D341Med (cell line): ENCODE measurements at places on chromosomes 1 and 21.

DNA sequence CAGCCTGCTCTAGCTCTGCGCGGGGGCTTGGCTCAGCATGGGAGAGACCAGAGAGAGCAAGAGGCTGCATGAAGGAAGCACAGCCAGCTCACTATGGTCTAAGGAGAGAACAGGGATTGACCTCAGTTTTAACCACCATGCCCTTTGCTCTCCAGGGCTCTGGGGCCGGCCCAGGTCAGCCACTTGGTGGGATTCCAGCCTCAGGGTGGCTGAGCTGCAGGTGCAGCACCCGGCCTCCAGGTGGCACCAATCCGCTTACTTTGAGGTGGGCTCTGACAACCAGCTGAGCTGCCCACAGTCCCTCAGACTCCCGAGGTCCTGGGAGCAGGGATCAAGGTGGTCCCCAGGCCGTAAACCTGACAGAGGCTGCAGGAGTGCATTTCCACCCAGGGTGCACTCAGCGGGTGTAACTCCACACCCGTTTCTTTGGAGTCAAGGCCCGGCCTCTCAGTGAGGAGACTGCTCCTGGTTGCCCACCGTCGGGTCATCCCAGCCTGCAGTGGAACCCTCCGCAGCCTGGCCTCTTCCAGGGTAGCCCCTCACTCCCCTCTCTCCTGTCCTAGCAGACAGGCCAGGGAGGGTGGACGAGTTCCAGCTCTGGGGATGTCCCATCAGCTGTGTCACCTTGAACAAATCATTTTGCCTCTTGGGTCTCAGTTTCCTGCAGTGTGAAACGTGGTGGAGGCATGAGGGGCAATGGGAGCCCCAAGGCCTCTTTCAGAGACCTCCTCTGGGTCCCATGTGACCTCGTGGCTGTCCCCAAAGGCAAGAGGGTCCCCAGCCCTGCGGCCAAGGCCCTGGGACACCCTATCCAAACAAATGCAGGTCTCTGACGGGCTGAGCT lies 607 bp upstream of the LGR6 start:
- peak; percentile 88 for DNase-seq

- no peak for DNase-seq
These were observed 82.4 kb downstream of the FAF1 start for GRCh38 chr1:50877641-50878040.

- no peak for DNase-seq
These were observed 2.5 kb downstream of the S100A9 start for GRCh38 chr1:153360190-153360589.

GRCh38 chr1:9960706-9961562 lies 17.7 kb downstream of the NMNAT1 start:
- DNase-seq: peak; percentile 89

DNA sequence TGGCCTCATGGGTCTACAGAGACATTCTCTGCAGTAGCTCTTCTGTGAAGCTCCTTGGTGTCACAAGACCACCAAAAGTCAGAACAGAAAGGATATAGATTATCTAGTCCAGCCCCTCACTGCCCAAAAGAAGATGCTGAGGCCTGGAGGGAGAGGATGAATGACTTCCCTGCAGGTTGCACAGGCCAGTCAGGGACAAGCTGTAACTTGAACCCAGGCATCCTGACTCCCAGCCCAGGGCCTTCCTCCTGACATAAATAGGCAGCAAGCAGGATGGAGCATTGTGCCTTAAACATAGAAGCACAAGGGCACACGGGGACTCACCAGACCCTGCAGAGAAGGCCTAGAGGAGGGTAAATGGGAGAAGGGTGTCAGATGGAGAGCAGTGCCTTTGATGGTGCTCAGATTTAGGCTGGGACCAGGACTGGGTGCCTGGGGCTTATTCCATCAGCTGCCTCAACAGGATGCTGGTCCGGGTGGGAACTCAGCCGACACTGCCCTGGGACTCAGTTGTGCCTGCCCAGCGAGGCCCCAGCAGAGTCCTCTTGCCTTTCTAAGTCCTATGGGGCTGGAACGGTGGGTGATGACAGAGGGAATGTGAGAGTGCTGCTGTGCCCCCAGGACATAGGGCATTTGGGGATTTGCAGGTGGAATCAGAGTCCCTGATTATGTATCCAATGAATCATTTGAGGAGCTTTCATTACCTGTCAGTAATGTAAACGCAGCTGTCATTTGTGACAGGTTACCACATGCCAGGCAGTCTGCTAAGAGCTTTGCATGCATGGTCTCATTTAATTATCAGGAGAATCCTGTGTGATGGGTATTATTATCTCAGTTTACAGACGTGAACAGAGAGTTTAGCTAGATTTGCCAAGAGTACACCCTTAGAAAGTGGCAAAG lies 13.2 kb downstream of the S100A7A start:
- no peak for DNase-seq
